Aorta (tissue), 5 donors: ENCODE measurements at places on chromosomes 1 and 21. TPM values are rescaled to one million over a fixed set of nuclear protein-coding genes. Genes with fewer than 3 reads are reported as not detected.

ARTN gene
- 4.9 TPM for total RNA-seq

OR2T3 gene
- not detected for total RNA-seq

CDC42BPA gene
- total RNA-seq, result 50.5 TPM

SYTL1 gene
- 3.7 TPM for total RNA-seq

SRSF4 gene
- total RNA-seq, result 85.0 TPM

ENTREP3 gene
- total RNA-seq, result 28.7 TPM

BGLAP gene
- total RNA-seq, result not detected

- no peak for DNase-seq
Measured at GRCh38 chr21:31846690-31847089, 26.1 kb upstream of the HUNK start.

GRCh38 chr1:85576642-85577418 lies 3.7 kb upstream of the CCN1 start:
- DNase-seq, result peak; percentile 93

- no peak for DNase-seq
Measured at GRCh38 chr1:193525917-193526710, 339.7 kb upstream of the B3GALT2 start.

DNA sequence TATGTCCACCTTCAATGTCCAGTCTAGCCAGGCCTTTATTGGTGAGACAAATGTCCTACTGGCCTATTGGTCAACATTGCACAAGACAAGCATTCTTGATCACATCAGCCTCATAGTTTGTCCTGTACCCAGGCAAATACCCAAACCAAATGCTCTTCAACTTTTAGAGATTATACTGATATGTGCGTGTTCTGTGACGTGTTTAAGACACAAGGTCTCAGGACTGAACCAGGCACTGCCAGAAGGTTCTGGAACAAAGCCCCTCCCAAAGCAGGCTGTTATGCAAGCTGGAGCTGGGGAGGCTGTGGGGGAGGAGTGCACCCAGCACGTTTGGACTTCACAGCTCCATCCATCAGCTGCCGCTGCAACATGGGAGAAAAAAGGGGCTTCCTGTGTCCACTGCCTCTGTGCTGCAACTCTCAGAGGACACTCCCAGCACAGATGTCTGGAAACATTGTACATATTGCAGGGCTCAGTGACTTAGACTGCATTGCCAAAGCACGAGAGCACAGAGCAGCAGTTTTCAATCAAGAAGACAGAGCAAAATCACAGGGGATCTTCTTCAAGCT lies 45.9 kb downstream of the NID1 start:
- peak; percentile 68 for DNase-seq

DNA sequence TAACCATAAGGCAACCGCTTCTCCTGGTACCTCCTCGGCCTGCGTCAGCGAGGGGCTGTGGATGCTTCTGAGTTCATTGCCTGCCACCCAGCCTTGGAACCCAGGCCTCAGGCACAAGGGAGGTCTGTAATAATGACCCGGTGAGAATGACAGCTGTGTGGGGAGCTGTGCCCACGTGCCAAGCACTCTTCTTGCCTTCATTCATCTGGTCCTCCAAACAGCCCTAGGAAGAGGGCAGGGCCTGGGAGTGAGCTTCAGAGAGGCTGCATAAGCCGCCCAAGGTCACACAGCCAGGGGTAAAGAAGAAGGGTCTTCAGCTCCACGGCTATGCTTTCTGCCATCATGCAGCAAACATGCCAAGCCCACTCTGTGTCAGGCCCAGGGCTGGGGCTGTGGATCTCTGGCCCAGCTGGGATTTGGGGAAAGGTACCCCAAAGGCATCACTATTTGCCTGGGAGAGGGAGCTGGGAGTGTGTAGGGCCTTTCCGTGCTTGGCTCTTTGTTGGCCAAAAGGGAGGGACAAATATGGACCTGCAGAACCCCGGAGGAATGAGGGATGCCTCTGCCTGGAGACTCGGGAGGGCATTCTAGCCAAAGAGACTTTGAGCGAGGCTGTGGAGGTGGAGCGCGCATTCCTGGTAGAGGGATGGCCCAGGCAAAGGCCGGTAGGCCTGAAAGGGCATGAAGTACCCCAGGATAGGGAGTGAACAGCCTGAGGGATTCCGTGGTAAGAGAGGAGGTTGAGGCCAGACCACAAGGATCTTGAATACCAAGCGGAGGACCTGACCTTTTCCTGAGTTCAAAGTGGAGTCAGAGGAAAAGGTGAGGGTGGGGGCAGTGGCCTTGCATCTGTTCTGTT lies 10.1 kb upstream of the EDN2 start:
- no peak for DNase-seq

DNA sequence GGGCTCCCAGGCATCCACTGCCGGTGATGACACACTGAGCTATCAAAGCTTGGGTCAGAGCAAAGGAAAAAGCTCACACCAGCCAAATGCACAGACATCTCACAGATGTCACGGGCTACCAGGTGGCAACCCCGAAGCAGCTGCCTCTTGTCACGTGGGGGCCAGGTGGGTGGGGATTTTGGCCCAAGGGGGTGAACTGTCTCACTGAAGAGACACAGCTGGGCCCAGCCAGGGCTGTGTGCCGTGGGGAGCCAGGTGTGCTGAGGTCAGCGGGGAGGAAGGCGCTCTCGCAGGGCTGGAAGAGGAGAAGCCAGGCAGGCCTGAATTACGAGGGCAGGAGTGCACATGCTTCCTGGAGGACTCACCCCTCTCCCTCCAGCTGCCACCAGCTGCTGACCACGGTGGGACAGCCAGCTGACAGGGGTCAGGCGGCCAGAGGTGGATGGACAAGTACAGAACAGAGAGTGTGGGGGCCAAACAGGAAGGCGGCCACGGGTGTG lies 32.4 kb downstream of the KCNN3 start:
- no peak for DNase-seq
